ENCODE measurements at places on chromosomes 1 and 21.

GRCh38 chr1:216485042-216485441, 61.8 kb upstream of the USH2A start:
- DNase-seq: no peak

- DNase-seq: no peak
These were observed 36.2 kb downstream of the CLIC6 start for GRCh38 chr21:34705011-34705410.

DNA sequence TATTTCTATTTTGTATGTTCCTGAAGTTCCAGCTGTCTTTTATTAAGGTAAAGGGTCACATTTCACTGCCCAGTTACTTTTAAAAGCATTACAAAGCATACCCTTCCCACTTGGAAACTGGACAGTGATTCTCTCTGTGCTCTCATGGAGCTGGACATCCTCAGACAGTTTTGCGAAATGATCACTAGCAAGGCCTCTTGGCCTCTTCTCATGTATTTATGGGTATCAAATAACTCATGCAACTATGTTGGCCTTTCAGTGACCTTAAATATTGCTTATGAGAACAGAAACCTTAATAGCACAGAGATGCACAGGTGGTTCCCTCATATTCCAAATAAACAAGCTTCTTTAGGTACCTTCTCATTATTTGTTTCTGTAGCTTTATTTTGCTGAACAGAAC, 7.9 kb upstream of the AMPD1 start:
- no peak for DNase-seq

DNA sequence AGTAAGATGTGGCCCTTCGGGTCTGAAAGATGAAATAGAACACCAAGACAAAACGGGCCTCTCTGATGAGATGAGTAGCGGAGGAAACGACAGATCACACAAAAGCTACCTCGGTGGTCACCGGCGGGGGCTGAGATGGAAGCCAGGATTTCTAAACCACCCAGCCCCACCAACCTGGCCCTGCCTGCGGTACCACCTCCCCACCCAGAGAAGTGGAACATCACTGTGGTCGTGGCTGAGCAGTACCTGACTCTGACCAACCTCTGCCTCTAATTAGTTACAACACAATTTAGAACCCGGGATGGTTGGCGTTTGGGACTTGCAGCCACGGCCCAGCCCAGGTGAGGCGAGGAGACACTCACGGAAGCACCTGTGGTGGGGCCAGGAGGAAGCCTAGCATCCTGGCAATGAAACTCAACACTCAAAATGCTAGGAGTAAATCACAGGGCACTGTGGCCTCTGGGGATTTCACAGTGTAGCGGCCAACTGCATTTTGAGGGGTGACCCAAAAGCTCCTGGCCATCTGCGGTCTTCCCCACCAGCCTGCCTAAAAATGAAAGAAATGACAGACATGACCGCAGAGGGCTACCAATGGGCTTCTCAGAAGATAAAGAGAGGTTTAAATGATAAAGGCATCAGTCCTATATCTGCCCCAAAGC, 73.4 kb downstream of the ITPKB start:
- DNase-seq: no peak

GRCh38 chr1:8378178-8378577, 60.3 kb downstream of the SLC45A1 start:
- DNase-seq: no peak

DNA sequence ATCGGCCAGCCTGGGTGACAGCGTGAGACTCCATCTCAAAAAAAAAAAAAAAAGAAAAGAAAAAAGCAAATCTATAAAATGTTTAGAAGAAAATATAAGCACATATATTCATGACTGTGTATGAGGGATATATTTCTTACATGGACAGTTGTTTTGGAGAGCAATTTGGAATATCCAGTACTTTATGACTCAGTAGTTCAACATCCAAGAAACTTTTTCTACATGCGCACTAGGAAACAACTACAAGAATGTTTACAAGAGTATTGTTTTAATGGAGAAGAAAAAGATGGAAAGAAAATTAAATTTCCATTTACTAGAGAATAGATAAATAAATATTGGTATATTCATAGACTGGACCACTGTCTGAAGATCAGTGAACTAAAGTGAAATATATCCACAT, 77.5 kb downstream of the MAST2 start:
- DNase-seq: no peak

DNA sequence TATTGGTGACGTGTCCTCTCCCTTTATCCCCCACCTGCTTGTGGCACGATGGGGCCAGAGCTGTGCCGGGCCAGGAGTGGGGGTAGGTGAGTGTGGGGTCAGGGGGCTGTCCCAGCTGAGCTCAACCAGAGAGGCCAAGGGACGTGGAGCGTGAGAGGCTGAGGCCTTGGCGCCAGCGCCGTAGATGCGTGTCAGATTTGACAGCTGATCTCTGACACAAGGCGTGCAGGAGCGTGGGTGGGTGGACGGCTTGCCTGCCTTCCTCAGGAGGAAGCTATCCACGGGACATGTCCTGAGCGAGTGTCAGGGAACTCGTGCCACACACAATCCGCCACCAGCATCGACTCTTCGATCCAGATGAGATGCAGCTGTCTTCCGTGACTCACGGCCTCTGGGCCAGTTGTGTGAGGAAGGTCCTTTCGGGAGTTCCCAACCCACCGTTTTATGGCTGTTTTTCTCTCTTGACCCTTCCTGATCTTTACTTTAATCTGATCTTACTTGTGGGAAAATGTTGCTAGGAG, 56.7 kb downstream of the SPSB1 start:
- DNase-seq: no peak

DNA sequence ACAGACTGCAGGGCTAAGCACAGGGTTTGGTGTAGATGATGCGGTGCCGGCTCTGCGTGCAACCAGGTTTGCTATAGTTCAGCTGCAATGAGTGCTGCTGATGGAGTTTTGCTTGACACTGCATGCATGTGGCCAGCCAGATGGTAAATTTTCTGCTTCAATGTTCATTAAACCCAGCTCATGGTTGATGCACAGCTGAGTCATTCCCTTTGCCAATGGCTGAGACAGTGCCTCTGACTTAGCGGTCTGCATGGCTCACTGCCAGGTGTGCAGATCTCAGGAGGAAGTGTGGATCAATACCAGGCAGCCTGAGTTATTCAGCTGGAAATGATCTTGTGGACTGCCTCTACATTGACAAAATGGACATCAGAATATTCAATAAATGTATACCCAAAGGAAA, 172.7 kb upstream of the ZP4 start:
- peak; percentile 99 for DNase-seq

GRCh38 chr1:42043811-42044210, 109.4 kb upstream of the GUCA2B start:
- no peak for DNase-seq

GRCh38 chr1:77342745-77343144, 60.9 kb downstream of the AK5 start:
- DNase-seq: no peak

GRCh38 chr1:206930210-206930798, 8.6 kb upstream of the FCMR start:
- DNase-seq: no peak

- DNase-seq: no peak
These were observed 182.0 kb upstream of the SGIP1 start for GRCh38 chr1:66351913-66352312.

GRCh38 chr1:246142320-246142893, 364.7 kb downstream of the SMYD3 start:
- peak; percentile 97 for DNase-seq

- no peak for DNase-seq
These were observed 55.1 kb upstream of the LRRC8D start for GRCh38 chr1:89765774-89766173.

DNA sequence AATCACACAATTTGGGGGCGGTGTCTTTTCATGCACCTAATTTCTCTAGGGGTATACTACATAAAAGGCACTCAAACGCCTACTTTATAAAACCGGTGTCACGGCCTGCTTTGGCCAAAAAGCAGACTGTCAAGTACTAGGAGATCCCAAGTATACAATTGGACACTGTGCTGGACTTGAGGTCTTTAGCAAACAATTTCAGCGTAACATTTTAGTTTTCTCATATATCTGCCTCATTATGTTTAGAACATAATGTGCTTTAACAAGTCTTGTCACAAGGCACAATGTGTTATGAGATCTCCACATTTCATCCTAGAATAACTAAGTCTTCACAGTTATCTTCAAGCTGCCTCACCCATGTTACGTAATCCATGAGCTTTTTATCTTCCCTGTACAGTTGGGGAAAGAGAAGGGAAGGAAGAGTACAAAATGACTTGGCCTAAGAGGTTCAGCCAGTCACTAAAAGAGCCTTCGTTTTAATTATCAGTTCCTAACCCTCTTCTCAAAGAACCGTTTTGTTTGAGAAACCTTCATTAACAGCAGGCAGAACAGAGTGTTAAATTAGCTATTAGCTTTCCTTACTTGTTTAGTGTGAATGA, 1.7 kb downstream of the SSX2IP start:
- no peak for DNase-seq

GRCh38 chr1:206635978-206636345, 626 bp downstream of the DYRK3 start:
- peak; percentile 31 for DNase-seq

GRCh38 chr1:22286491-22286890, 143.6 kb upstream of the WNT4 start:
- no peak for DNase-seq

DNA sequence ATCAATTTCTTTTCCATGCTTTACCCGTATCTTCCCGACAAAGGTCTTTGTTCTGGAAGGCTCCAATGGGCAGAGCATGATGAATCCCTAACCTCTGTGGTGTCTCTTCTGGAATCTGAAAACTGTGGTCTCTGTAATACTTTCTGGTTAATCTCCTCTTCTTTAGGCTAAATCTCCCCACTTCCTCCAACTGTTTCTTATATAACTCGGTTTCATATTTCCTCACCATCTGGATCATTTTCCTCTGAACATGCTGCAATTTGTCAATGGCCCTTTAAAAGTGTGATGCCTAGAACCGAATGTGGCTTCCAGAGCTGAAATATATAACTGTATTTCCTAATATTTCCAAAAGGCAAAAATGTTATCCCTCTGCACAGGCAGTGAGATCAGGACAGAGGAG, 66.1 kb downstream of the ALG14 start:
- DNase-seq: no peak

DNA sequence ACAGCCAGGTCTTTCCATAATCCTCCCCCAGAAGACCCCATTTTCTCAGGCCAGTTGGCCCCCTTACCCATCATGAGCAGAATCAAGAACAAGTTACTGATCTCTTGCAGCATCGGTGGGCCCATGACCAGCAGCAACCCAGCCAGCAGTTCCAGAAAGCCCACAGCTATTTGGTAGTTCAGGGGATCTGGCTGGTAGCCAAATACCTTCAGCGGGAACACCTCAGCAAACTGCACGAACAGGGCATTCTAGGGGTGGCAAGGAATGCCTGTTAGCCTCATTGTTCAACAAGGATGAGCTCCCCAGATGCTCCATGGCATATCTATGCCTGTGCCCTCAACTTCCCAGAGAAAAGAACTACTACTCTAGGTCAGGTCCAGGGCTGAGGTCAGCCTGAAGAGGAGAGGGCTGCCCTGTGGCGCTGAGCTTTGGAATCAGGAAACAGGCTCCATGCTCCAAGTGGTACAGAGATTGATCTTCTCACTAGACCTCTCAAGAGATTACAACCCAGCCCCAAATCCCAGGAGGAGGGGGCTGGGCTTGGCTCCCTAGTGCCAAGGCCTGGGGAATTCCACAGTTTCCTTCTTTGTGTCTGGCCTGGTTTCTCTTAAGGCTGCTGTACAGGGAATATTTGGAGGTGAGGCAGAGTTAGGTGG, 1.3 kb downstream of the TMEM35B start:
- no peak for DNase-seq

- DNase-seq: no peak
These were observed 33.7 kb downstream of the IER5 start for GRCh38 chr1:181122222-181122621.

GRCh38 chr1:19738076-19738475, 61.6 kb downstream of the TMCO4 start:
- DNase-seq: peak; percentile 32

Measured in ACHN (cell line).